ENCODE measurements at places on chromosomes 13 and 19.

DNA sequence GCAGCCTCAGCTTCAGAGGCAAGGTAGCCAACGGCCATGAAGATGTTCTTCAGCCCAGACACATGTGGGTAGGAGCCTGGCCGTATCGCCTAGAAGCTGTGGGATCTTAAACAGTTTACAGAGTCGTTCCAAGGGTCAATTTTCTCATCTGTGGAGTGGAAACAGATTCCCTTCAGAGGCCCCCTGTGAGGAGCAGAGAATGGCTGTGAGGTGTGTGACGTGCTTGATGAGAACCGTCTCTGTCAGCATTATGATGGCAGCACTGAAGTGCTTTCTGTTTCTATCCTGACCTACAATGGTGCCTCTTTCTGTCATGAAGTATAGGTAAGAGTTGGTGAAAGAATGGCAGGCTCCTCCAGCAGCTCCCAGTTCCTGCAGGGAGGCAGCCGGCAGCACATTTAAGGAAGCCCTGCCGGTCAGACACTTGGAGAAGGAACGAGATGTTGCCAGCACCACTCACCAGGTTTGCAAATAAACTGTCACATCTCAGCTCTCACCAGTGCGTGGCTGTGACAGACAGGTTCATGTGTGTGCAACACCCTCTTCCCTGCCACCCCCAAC, 277.3 kb downstream of the FOXO1 start:
- peak; percentile 12 for DNase-seq

GRCh38 chr13:103098535-103098934, 32.3 kb upstream of the SLC10A2 start:
- DNase-seq: no peak

- no peak for DNase-seq
Observed at GRCh38 chr13:34224877-34225276, 406.9 kb downstream of the RFC3 start.

GRCh38 chr19:1147934-1148549, 26.0 kb downstream of the SBNO2 start:
- DNase-seq: no peak

DNA sequence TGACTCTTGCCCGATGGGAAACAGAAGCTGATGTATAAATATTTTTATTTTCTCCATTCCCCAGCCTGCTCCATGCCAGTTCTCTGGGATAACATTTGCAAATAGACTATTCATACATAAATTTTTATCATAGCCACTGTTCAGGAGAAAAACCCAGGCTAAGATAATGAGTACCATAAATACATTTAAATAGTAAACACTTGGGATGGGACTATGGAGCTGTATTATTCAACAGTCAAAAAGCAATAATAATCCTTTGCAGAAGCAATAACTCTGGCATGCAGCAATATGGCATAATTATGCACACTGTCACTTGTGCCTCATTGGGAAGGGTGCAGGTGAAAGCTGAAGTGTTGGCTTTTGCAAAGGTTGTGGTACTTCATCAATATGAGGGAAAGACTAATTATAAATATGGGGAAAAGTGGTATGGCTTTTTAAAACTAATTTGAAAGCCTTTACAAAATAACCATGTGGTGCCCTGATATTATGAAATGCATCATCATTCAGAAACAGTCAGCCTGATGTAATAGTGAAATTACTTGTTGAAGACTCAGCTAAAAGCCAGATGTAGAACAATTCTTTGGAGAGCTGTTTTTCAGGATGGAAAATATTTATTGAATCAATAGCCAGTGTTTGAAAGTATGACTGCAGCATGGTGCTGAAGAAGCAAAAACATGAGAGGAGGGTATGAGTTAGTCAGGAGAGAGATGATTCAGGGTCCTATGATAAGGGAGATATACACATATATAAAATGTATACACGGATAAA, 2476.7 kb downstream of the PCDH9 start:
- no peak for DNase-seq

GRCh38 chr13:79477968-79478367, 3.0 kb upstream of the NDFIP2 start:
- DNase-seq: no peak

DNA sequence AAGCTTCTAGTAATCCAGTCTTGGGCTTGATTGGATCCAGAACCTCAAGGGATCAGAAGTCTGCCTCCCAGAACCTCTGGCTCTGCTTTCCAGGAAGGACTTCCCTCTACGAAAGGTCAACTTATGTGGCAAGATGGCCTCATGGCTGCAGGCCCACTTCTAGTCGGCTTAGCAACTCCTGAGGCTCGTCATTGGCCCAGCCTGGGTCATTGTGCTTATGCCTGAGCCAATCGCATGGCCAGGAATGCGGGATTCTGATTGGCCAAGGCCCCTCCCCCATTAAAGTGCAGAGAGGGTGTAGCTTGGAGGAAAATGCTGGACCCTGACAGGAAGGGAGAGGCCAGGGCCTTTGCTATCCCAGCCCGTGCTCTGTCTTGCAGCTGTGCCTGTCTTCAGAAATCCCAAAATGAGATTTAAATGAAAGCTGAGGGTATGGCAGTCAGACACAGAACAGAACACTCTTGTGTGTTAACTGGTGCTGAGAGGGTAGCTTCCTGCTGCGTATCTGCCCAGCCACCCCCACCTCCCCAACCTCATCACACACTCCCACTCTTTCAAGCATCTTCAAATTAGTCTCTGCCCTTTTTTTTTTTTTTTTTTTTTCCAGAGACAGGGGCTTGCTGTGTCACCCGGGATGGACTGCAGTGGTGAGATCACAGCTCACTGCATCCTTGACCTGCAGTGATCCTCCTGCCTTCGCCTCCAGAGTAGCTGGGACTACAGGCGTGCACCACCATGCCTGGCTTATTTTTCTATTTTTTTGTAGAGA, 5.5 kb upstream of the CCNE1 start:
- DNase-seq: no peak

- no peak for DNase-seq
Observed at GRCh38 chr19:5339950-5340636, 519 bp downstream of the PTPRS start.

- no peak for DNase-seq
Observed at GRCh38 chr19:33686687-33687480, 65.1 kb downstream of the CHST8 start.

GRCh38 chr13:39766464-39767158, 111.1 kb downstream of the COG6 start:
- no peak for DNase-seq

GRCh38 chr13:77345150-77345780, 18.4 kb upstream of the MYCBP2 start:
- DNase-seq: no peak

DNA sequence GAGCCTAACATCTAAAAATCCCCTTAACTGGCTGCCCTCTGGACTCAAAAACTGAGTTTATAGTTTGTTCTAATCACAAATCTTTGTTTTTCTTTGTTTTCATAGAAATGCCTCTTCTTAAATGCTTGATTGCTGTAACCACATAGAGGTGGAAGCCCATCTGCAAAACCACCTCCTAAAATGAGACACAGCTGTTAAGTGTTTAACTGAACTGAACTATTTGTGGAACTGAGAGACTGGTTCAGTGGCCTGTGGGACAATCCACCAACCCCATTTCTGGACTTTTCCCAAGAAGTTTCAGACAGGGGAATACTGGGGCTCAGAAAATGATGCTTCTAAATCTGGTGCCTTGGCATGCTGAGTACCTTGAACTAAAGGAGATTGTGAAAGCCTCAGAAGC, 50.9 kb upstream of the TM9SF2 start:
- DNase-seq: no peak

DNA sequence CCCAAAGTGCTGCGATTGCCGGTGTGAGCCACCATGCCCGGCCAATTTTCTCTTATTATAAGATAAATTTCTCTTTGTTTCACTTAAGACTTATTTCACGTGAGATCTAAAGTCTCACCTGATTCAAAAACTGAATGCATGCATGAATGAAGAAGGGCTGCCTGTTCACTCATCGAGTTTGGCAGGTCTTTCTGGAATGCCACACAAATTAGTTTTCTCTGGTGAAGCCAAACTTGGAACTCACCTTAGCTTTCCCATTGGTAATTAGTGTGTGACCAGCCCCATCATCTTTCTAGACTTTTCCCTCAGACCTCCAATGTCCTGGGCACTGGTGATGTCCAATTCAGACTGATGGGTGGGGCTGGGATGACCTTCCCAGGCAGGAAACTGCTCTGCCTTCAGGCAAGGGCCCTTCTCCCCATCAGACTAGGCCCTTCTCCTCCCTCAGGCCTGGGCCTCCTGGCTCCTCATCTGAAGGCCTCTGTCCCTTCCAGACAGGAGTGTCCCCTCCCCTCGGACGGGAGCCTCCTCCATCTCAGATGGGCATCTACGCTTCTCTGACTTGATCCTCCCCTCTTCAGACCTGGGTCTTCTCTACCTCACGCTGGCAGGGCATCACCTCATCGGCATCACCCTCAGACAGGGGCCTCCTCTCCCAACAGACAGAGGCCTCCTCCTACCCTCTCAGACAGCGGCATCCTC, 14.4 kb downstream of the C3 start:
- DNase-seq: no peak

DNA sequence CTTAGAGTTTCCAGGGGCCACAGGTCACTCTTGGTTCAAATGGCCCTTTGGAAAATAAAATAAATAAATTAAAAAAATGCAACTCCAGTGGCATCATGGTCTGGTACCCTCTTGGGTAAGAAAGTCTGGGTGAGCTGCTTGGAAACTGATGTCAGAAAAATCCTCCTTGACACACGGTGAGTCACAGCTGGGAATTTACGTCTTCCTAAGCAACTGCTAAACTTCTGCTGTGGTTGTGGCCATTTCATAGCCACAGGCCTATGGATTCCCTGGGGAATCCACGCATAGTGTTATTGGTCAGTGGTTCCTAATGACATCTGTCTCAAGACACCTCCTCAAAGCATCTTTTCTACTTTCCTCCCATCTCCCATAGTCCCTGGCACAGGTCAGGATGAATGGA, 220.8 kb downstream of the COG6 start:
- DNase-seq: no peak

GRCh38 chr13:23463661-23464060, 30.2 kb upstream of the SACS start:
- no peak for DNase-seq

DNA sequence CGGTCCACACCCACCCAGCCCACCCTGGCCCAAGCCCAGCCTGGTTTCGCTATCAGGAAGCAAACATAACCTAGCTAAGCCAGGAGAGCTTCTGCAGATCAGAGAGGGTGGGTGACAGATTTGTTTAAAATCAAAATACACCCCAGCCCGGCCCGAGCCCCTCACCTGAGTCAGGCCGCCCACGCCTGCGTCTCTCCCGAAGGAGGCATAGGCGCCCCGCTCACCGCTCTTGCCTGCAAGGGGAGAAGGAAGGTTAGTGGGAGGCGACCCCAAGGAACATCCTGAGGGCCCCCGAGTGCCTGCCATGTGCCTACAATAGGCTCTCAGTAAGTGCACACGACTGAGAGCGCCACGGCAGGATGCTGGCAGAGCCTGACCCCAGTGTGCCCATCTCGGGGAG, 21.9 kb upstream of the UQCR11 start:
- no peak for DNase-seq

DNA sequence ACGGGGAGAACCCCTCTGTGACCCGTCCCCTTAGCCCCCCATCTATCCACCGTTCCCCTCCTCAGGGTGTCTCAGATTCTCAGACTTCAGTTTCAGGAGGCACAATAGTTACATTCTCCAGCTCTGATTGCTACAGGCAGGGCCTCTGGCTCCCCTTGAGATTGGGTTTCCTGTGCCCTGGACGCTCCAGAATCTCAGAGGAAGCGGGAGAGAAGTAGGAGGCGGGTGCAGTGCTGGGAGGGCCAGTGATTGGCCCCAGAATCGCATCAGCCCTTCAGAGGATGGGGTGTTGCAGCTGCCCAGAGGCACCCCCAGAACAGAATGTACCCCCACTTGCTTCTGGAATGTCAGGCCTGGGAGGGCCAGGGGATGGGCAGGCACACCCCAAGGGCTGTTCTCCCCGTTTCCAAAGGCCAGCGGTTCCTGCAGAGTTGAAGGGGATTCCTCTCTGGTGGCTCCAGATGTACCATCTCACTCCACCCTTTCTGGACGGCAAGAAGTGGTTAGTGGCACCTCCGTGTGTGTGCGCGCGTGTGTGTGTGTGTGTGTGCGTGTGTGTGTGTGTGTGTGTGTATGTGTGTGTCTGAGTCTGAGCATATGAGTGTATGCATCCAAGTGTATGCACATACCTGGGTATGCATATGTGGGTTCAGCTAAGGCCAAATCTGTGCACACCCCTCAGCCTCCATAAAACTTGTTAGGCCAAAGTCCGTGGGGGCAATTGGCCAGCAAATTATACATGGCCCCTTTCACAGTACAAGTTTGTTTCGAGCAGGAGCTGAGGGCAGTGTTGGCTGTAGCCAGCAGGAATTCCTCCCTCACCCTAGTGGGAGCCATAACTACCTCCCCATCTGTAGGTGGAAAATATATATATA, 35.5 kb downstream of the LYL1 start:
- no peak for DNase-seq

- DNase-seq: no peak
Observed at GRCh38 chr19:542173-542866, 1.5 kb upstream of the GZMM start.

- no peak for DNase-seq
Observed at GRCh38 chr13:27774651-27775050, 17.6 kb upstream of the GSX1 start.

DNA sequence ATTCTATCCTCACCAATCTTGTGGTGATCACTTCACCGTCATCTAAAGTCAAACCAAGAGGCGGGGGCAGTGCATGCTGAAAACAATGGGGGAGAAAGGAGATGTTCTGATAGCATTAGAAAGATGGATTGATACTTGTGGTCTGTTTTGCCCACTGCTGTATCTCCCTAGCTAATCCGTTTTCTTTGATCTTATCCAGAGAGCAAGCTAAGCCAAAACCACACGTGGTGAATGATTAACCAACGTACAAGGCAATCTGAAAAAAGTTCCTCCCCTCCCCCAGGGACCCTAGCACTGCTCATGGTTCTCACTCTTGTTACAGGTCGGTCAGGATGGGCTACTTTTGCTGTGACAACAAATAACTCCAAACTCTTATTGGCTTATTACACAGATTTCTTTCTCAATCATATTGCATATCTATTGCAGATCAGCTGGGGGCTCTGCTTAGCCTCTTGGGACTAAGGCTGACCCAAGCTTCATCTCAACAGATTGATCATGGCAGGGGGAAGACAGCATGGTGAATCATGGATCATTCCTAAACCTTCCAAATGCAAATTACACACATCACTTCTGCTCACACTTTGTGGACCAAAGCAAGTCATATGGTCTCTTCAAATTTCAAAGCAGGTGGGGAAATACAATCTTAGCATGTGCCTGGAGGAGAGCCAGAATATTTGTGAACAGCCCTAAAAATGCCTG, 11.9 kb upstream of the C13orf42 start:
- no peak for DNase-seq

DNA sequence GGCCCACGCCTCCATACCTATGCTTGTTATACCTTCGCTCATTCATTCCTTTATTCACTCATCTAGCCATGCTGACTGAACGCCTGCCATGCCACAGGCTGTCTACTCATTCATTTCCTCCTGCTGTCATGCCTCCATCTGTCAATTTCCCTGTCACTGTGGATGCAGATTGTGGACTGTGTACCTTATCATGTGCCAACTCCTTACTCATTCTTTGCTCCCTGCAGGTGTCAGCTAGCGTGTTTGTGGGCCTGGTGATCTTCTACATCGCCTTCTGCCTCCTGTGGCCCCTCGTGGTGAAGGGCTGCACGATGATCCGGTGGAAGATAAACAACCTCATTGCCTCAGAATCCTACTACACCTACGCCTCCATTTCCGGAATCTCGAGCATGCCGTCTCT, 4.1 kb upstream of the PSMD8 start:
- no peak for DNase-seq

All from activated T-cell treated with anti-CD3 and anti-CD28 coated beads for 1 hour (primary cell).